Articular chondrocyte of knee joint (primary cell): ENCODE measurements at places on chromosomes 13 and 19. TPM values are rescaled to one million over a fixed set of nuclear protein-coding genes. Genes with fewer than 3 reads are reported as not detected.

TDRD12 gene
- 0.26 and 1.4 TPM in 2 replicates for total RNA-seq

RPL18A gene
- total RNA-seq, result 992 and 1,066 TPM in 2 replicates

KIR3DL1 gene
- total RNA-seq, result not detected in 2 replicates

ADPRHL1 gene
- total RNA-seq, result 2.4 and 4.2 TPM in 2 replicates

TMEM86B gene
- 0.76 and 1.7 TPM in 2 replicates for total RNA-seq

ZNF540 gene
- total RNA-seq, result 1.2 and 1.4 TPM in 2 replicates

KMT2B gene
- 5.7 and 6.0 TPM in 2 replicates for total RNA-seq

PGLYRP1 gene
- total RNA-seq, result not detected in 2 replicates

RRAS gene
- 28.4 and 38.3 TPM in 2 replicates for total RNA-seq

APOC4 gene
- not detected in 2 replicates for total RNA-seq

ADGRE2 gene
- total RNA-seq, result 0.11 TPM in 1 of 2 replicates, not detected in the other

BCAM gene
- total RNA-seq, result 10.7 and 13.1 TPM in 2 replicates

PEAK3 gene
- not detected in 2 replicates for total RNA-seq

CPB2 gene
- total RNA-seq, result not detected in 2 replicates

PEPD gene
- total RNA-seq, result 42.7 and 65.9 TPM in 2 replicates

DKKL1 gene
- 0.26 TPM in 1 of 2 replicates, not detected in the other for total RNA-seq

TEX29 gene
- total RNA-seq, result not detected in 2 replicates

ZIM2 gene
- 0.26 TPM in 1 of 2 replicates, not detected in the other for total RNA-seq

SMIM44 gene
- not detected in 2 replicates for total RNA-seq

GAPDHS gene
- total RNA-seq, result not detected in 2 replicates

TLE6 gene
- 2.7 and 2.8 TPM in 2 replicates for total RNA-seq

ZNF837 gene
- 2.2 and 2.7 TPM in 2 replicates for total RNA-seq

JAK3 gene
- total RNA-seq, result 3.4 and 3.6 TPM in 2 replicates

GALP gene
- not detected in 2 replicates for total RNA-seq

CACNA1A gene
- total RNA-seq, result 9.1 and 29.4 TPM in 2 replicates

EDDM13 gene
- total RNA-seq, result not detected in 2 replicates

CBY2 gene
- not detected in 2 replicates for total RNA-seq

PLEKHG2 gene
- 8.8 and 11.6 TPM in 2 replicates for total RNA-seq

GRIN3B gene
- 0.13 and 0.65 TPM in 2 replicates for total RNA-seq

SIGLEC5 gene
- not detected in 2 replicates for total RNA-seq

UBE2L5 gene
- total RNA-seq, result 0.78 TPM in 1 of 2 replicates, not detected in the other

LSM7 gene
- 63.5 and 98.4 TPM in 2 replicates for total RNA-seq

DACH1 gene
- total RNA-seq, result under 0.01 TPM in 1 of 2 replicates, not detected in the other
